ENCODE measurements at places on chromosomes 12 and 14.
A peak's percentile ranks its signal among the peaks of the same experiment; 100 is the strongest.

- DNase-seq: peak; percentile 98
Measured at GRCh38 chr12:49018261-49019119, at the start of gene PRKAG1. PRKAG1 (minus strand) TSS chr12:49018776; CDS start chr12:49018740, 36 bp downstream.

DNA sequence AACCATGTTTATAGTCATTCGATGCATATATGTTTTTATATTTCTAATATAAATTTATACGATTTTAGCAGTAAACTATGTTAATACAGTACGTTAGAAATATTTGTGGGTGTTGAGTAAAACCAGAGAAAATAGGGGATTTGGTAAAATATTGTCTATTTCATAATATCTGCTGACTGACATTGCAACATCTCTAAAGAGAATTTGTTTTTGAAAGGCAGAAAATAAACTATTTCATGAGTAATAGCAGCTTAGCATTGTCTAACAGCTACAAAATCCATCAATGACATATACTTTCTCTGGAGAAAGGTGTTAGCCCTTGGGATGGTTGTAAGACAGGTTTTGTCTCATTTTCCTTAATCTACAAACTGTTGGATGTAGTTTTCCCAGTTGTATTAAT lies 144.9 kb downstream of the PDE3A start:
- DNase-seq: no peak

DNA sequence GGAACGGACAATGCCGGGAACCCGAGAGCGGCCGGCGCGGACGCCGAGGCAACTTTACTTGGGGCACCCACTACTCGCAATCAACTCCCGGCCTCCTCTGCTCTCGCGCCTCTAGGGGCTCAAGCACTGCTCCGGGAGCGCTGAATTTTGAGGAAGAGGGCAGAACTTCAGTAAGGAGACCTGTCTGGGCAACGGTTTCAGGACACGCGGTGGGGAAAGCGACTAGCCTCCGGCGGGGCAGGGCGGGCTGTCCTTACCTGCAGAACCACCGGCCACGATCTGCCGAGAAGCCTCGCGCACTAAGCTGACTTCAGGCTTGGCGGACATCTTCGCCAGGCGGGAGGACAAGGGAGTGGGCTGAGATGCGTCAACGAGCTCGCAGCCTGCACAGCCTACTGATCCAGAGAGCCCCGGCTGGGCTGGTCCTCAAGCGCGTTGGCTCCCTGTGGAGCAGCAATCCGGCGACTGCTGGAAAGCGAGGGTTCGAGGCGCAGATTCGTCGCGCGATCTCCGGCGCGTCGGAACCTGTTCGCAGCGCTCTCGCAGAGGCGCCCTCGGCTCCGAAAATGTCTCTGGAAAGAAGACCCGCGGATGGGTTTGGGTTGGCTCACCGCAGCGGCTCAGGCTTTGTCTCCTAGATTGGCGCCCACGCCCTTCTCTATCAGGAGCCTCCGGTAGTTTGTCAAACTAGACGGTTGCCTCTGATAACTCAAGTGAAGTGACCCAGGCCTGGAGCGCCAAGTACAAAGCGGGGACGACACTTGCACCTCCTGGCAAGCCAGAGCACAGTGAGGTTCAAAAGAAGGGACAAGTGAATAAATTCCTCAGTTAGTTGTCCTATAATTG lies at the start of gene SLC25A21:
TSS of gene SLC25A21 (minus strand) at position 583 of the 846 bp plus-strand sequence.
- DNase-seq: peak; percentile 95

GRCh38 chr12:75260316-75260715 lies 50.7 kb upstream of the KCNC2 start:
- no peak for DNase-seq

GRCh38 chr14:104804481-104805325 lies 3.8 kb downstream of the ZBTB42 start:
- DNase-seq: no peak
